Smooth muscle cell of the brain vasculature (primary cell): ENCODE measurements at places on chromosomes 4 and X.

- DNase-seq, result no peak
These were observed 30.4 kb downstream of the CLDN34 start for GRCh38 chrX:9997524-9997923.

DNA sequence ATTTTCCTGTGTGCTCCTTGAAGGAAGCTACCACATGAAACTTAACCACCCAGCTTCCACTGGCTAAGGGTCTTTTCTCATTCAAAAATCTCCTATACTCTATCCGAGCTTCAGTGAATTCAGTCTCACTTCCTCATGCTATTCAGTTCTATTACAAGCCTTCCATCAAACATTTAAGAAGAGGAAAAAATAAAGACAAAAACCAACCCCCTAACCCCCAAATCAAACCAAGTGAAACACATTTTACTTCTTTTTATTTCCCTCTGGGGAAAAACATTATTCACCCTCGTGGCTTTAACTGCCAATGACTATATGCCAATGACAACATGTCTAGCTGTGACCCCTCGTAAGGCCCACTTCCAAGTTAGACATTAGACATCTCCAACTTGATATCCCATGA, 16.2 kb upstream of the WDR19 start:
- no peak for DNase-seq

- no peak for DNase-seq
These were observed 61.4 kb upstream of the PACRGL start for GRCh38 chr4:20638825-20639224.

- no peak for DNase-seq
These were observed 91.9 kb downstream of the TENT5D start for GRCh38 chrX:80511969-80512760.

- no peak for DNase-seq
These were observed 196.8 kb upstream of the ANXA3 start for GRCh38 chr4:78354782-78355181.
